ENCODE measurements at places on chromosomes 12 and 14. TPM values are rescaled to one million over a fixed set of nuclear protein-coding genes. Genes with fewer than 3 reads are reported as not detected.

Gene HNF1A
- not detected for polyA plus RNA-seq

Gene CLEC1B
- not detected for polyA plus RNA-seq

Gene SLC2A14
- 0.26 TPM for polyA plus RNA-seq

Gene C14orf132
- polyA plus RNA-seq: 14.1 TPM

Gene NGB
- not detected for polyA plus RNA-seq

Gene RHEBL1
- polyA plus RNA-seq: 0.94 TPM

Gene GYS2
- polyA plus RNA-seq: not detected

Gene MGST1
- 250 TPM for polyA plus RNA-seq
